Stimulated activated CD4-positive, alpha-beta T cell treated with anti-CD3 and anti-CD28 coated beads, Interleukin-12 subunit alpha, Interleukin-12 subunit beta, amount 100 ng/mL, for 4 hours (primary cell): ENCODE measurements at places on chromosomes 11 and 22.

GRCh38 chr11:121887976-121888557 lies 227.9 kb downstream of the BLID start:
- DNase-seq: no peak

GRCh38 chr11:81267246-81267645 lies 1466.4 kb downstream of the FAM181B start:
- DNase-seq: no peak

DNA sequence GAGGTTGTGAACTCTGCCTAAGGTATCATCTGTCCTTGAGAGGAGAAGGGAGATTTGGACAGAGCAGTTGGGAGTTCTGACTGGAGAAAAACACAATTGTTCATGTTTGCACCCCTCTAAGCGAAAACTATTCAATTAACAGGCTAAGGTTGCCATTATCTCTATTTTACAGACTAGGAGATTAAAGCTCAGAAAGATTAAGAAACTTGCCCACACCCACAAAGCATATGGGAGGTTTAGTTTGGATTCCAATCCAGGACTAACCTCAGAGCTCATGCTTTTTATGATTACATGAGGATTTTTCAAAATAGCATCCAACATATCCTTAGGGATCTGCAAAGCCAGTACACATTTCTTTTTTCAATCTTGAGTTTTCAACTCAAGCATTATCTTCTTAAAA lies 22.0 kb downstream of the GAB2 start:
- DNase-seq: no peak

GRCh38 chr11:112316971-112317370 lies 56.3 kb upstream of the PLET1 start:
- no peak for DNase-seq

- DNase-seq: no peak
Observed at GRCh38 chr11:111305876-111306275, 7.5 kb downstream of the POU2AF3 start.

DNA sequence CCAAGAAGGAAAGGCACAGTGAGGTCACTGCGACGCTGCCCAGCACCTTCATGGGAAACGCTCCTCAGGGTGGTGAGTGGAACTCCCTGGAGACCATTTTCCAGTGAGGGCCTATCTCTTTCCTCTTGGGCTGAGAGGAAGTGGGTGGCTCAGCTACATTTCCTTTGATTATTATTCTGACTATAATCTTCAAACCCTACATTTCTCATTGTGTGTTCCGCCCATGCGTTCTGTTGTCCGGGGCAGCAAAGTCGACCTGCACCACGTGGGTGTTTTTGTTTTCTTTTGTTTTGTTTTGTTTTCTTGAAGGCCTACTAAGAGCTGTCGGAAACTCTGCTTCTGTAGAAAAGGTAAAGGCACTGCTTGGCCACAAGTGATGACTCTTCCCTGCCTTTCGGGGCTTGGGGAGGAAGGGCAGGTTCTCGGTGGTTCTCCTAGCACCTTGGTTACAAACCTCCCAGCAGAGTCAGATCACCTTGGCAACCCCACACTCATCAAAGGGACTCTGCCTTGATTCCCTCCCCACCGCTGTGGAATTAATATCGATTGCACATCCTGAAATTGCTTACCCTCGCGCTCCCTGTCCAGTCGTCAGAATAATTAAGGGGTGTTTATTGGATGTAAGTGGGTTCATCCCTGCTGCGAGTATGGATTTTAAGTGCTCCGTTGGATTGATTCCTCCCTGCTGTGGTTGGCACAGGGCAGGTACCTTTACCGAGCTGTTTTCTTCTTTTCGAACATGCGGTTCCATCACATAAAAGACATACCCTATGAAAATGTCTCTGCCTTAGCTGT lies 7.3 kb downstream of the PARVB start:
- no peak for DNase-seq

- no peak for DNase-seq
Observed at GRCh38 chr11:68682531-68682961, 1.8 kb upstream of the GAL start.
